Hepatic stellate cell (primary cell): ENCODE measurements at places on chromosomes 7 and 10.

GRCh38 chr10:131556897-131557495 lies 245.5 kb upstream of the TCERG1L start:
- no peak for DNase-seq

DNA sequence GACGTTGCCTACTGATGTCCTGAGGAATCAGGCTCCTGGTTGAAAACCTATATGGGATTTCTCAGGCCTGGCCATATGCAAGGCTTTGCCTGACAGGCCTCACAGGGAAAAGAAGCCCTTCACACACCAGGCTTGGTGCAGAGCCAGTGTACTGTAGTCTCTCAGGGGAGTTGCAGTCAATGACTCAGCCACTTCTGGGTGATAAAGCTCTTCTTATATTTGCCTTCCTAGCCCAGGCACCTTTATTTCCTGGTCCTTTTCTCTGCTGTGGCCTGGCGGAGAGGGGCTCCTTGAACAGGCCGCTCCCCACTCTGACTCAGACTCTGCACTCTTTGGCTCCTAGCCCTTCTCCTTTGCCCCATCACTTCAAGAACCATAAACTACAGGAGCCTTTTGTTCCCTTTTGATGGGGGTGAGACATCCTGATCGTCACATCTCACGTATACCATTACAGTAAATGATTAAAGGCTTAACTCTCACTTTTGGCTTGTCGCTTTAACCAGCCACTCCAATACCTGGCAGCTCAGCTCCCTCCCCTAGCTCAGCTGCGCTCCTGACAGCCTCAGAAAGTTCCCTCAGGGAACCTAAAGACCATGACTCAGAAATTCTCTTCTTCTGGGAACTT lies 33.5 kb downstream of the DPY19L1 start:
- peak; percentile 29 for DNase-seq

DNA sequence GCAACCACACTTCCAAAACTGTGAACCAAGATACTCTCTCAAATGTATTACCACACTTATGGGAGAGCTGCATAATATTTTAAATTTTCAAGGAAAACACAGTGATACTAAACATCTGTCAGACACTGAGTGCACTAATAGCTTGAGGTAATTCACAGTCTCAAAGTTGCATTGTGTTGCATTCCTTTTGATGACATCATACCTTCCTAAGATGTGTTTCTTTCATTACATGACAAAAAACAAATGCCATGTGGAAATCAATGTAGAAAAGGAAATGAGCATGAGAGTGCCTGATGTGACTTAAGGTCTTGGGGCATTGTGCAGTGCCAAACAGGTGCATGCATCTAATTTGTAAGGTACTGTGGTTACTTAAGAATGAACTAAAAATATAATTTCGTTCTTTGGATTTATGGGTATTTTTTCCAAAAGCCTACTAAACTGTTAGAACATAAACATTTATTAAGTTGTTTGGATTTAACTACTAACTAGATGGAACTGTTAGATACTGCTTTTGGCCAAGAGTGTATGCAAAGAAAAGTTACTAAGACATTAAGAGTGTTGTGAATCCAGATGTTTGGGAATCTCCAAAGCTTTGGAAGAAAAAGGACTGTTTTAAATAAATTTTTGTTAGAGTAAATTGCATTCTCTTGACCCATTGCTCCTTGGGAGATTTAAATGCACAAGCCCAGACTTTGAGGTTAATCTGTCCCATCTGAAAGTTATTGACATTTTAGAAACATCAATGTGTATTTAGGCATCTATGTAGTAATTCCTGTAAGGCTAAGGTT lies 496.2 kb upstream of the SEMA3D start:
- no peak for DNase-seq

DNA sequence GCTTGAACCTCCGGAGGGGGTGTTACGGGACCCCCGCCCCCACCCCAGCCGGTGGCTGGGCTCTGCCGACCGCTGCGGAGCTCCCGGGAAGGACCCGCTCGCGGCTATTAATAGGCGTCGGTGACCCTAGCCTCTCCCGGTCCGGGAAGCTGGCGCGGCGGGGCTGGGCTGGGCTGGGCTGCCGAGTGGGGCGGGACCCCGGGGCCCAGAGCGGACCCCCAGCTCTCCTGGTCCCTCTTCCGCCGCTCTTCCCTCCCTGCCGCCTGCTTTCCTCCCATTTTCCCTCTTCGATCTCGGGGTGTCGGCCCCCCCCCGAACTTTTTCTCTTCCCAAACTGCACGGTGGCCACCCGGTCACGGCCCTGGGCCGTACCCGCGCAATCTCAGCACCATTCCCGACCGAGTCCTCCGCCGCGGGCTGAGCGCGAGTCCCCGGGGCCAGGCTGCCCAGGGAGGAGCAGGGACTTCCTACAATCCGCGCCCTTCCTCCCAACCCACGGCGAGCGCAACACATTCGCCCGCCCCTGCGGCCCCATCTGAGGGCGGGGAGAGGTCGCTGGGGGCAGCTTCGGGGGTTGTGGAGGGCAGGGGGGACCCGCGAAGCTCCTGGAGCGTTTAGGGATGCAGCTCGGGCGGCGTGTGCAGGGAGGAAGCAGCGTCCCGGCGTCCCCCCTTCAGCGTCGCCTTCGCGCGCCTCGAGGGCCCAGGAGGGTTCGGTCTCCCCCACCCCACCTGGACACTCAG lies 3.1 kb upstream of the ELFN1 start:
- DNase-seq, result no peak

DNA sequence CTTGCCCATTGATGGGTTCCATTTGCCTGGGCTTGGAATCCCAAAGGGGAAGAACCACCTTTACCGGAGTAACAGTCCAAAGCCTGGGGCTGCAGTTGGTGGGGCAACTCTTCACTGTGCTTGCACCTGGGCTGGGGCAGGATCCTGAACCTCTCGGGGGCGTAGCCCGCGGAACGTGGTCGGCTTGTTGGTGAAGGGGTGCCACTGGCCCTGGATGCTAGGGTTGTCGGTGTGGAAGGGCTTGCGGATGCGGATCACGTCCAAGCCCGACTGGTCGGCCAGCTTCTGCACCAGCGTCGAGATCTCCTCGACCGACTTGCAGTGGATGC lies 710 bp downstream of the MRPL43 start:
- DNase-seq, result no peak
